ENCODE measurements at places on chromosomes 2 and 18.

- DNase-seq = peak; percentile 29
These were observed 27.9 kb downstream of the TMEM17 start for GRCh38 chr2:62478093-62478580.

DNA sequence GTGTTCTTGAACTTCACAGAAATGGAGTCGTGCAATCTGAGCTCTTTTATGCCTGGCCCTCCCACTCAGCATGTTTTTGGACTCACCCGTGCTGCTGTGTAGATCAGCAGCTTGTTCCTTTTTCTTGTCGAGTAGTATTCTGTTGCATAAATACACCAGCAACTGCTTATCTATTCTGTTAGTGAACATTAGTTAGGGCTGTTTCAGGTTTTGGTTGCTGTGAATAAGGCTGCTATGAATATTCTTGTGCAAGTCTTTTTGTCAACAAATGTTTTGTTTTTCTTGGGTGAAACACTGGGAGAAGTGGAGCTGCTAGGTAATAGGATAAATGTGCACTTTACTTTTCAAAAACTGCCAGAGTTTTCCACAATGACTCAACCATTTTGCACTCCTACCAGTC, 15.3 kb upstream of the CIDEA start:
- DNase-seq = no peak

- no peak for DNase-seq
These were observed 59.2 kb upstream of the PEX13 start for GRCh38 chr2:60958361-60958760.

- no peak for DNase-seq
These were observed 29.1 kb downstream of the SLC4A3 start for GRCh38 chr2:219656526-219656925.

- no peak for DNase-seq
These were observed 95.0 kb downstream of the MAPK4 start for GRCh38 chr18:50654658-50655550.

DNA sequence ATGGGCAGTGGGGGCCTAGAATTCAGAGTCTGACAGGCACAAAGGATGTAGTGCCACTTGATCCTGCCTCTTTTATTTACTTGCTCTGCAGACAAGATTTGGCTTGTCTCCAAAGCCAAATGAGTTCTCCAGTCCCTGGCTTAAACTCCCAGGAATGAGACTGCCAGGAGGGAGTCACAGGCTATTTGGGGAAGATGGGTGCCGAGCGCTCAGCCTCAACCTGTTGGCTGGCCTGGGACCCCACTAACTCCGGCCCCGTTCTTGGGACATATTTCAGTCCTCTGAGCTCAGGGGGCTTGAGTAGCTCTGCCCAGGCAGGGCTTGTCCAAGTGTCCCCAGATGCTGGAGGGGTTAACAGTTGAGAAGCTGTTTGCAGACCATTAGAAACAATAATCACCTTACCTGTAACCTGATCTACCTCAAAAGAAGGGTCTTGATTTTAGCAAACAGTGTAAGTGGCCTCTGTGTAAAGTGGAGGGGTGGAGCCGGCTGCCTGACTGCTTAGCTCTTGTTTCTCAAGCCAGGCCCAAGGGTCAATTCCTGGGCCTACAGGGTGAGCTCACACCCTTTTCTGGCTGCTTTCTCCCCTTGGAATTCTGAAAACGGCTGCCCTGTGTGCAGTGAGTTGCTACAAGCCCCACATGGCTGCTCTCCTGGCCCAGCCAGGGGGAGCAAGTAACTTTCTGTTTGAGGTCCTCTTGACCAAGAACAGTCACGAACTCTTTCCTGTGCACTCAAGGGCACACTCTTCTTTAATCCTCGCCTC, 27.1 kb upstream of the FZD5 start:
- DNase-seq = peak; percentile 95

DNA sequence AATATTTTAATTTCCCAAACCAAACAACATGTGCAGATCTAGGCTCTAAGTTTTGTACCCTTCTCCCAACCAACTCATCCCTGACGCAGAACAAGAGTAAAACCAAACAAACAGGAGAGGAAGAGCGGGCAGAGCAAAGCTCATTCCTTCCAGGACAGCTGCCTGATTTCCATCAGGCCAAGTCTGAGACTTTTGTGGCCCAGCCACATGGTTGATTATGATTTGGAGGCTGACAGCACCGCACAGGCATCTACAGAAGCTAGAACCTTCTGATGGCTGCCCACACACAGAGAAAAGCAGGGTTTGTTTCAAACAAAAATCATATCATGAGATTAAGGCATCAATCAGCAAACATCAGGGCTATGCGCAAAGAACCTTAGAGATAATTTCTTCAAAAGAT, 262.6 kb downstream of the TNS1 start:
- DNase-seq = no peak

GRCh38 chr2:219495531-219496122, 3.1 kb upstream of the GMPPA start:
- DNase-seq = peak; percentile 81

GRCh38 chr18:8031496-8031895, 464.4 kb downstream of the PTPRM start:
- DNase-seq = no peak

- DNase-seq = no peak
These were observed 187.4 kb downstream of the ARL4C start for GRCh38 chr2:234309431-234309830.

DNA sequence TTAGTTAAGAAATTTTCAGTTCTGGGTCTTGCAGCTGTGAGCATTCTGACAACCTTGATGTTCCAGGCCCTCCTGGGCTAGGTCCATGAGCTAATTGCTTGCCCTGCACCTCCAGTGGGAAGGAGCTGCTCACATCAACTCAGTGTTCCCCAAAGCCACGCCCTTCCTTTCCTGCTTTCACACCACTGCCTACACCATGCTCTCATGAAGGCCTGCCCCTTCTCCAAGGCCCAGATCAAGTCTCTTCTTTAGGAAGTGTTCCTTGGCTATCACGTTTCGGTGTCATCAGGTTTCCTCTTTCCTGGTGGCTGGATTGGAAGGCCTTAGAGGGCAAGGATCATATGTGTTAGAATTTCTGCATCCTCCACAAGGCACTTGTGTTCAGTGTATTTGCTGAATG, 18.8 kb downstream of the TMEM127 start:
- DNase-seq = no peak

GRCh38 chr2:66573821-66574233, 138.9 kb downstream of the MEIS1 start:
- peak; percentile 54 for DNase-seq

- peak; percentile 23 for DNase-seq
These were observed 7.6 kb downstream of the ITGA6 start for GRCh38 chr2:172434821-172435605.

- no peak for DNase-seq
These were observed 5.6 kb downstream of the METTL5 start for GRCh38 chr2:169819106-169819505.

DNA sequence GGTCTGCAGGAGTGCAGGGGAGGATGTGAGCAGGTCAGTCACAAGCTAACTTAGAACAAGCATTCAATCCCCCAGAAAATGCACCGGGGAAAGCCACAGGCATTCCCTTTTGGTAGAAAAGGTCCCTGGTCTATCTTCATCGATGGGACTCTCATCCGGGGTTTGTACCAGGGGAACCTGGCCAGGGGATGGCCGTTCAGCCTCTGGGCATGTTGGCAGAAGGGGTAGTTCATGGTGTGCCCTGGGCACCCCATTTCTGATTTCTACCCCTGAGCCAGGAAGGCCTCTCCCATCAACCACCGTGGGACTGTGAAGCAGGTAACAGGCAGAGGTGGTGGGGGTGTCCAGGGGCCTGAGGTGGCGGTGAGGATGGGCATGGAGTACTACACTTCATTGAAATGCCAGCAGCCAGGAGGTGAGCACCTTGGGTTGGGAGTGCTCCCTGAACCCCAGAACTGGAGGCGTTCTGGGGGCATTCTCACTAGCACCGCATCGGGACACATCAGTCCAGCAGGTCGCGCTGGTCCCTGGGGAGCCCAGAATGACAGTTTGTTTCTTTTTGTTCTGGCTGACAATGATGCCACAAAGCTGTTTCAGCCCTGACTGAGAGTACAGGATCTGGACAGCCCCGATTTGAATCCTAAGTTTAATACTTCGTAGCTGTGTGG, 172.3 kb downstream of the SMAD7 start:
- no peak for DNase-seq

DNA sequence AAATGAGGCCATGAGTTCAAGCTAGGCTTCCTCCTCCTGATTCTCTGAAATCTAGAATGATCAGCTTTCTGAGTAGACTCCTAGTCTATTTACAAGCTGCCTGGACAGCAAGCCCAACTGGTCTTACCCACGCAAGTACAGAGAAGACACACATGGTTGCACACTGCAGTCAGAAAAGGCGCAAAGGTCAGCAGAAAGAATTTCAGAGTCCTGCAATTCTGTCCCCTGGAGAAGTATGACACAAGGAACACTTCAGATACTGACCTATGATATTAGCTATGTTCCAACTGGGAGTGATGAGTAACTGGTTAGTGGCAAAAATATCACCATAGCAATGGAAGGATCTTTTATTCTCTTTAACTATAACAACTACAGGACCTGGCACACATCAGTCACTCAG, 336.1 kb upstream of the PKDCC start:
- no peak for DNase-seq

- DNase-seq = no peak
These were observed 98.4 kb upstream of the RNF152 start for GRCh38 chr18:61991201-61991600.

All from ELF-1 (cell line).